ENCODE measurements at places on chromosomes 3 and 15.

DNA sequence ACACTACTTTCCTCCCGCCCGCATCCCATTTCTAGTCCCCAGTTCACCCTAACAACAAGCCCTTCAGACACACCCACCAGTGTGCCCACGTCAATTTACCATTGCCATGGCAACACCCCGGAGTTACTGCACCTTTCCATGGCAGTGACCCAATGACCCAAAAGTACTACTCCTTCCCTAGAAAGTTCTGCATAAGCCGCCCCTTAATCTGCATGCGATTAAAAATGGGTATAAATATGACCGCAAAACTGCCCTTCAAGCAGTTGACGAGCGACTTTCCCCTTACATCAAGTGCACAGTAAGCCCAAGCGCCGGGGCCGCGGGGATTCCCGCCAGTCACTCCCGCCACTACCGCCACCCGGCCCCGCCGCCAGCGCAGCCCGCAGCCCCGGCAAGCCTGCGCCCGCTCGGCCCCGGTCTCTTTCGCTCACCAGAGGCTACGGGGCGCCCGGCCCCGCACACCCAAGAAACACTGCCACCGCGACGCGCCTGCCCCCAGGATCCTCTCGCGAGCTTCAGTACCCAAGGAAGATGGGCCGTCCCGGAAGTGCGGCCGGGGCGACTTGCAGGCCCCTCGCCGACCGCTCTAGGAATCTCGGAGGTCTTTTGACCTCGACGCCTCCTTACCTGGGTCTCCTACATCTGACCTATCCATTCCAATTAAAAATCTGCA lies 27.2 kb upstream of the ZNF502 start:
- peak; percentile 53 for DNase-seq

DNA sequence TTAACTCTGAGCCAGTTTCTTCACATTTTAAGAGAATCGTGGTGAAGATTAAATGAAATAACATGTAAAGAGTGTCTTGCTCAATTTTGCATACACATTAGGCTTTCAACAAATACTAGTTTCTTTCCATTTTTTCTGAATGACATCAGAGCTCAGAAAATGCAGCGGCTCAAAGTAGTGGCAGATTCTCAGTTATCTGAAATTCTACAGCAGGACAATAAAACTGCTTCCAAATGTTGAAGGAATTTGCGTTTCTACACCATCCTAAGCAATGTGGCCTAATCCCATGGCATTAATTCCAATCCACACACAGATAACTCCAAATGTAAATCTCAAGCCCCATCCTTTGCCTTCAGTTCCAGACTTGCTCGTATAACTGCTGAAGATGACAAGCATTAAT lies 115.8 kb downstream of the PLCH1 start:
- DNase-seq = no peak

- DNase-seq = no peak
Measured at GRCh38 chr3:153469162-153469561, 307.1 kb downstream of the RAP2B start.

DNA sequence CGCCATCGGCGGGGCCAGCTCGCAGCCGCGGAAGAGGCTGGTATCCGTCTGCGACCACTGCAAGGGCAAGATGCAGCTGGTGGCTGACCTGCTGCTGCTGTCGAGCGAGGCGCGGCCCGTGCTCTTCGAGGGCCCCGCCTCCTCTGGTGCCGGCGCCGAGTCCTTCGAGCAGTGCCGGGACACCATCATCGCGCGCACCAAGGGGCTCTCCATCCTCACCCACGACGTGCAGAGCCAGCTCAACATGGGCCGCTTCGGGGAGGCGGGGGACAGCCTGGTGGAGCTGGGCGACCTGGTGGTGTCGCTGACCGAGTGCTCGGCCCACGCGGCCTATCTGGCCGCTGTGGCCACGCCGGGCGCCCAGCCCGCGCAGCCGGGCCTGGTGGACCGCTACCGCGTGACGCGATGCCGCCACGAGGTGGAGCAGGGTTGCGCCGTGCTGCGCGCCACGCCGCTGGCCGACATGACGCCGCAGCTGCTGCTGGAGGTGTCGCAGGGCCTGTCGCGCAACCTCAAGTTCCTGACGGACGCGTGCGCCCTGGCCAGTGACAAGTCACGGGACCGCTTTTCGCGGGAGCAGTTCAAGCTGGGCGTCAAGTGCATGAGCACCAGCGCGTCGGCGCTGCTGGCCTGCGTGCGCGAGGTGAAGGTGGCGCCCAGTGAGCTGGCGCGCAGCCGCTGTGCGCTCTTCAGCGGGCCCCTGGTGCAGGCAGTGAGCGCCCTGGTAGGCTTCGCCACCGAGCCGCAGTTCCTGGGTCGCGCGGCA lies 1.8 kb downstream of the TLNRD1 start:
- DNase-seq = no peak

GRCh38 chr3:197227780-197228574 lies 70.4 kb downstream of the DLG1 start:
- no peak for DNase-seq

DNA sequence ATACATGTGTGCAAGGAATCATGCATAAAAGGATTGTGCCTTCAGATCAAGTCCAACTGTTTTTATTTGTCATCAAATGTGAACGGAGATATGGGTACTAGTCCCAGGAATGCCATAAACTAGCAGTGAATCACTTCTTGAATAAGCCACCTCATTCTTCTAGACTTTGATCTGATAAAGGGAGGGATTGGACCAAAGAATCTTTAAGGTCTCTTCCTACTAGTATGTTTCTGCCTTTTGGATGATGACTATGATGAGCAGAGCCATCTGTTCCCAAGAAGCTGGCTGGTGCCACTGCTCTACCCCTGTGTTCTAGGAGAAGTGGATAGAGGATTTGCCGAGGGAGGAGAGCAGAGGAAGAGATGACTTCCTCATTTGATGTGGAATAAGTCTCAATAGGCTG lies 28.8 kb upstream of the UACA start:
- DNase-seq = no peak
